ENCODE measurements at places on chromosomes 12 and 14.

- peaks cover 30% of the 10 kb centered on the region for H3K36me3 ChIP-seq
- H3K4me1 ChIP-seq, result peaks cover 58% of the 10 kb centered on the region
- H3K27ac ChIP-seq, result peak overlapping the region; percentile 83
- H3K4me3 ChIP-seq, result no peak overlapping the region
Observed at GRCh38 chr14:100107236-100107635, 42.0 kb downstream of the EVL start.

DNA sequence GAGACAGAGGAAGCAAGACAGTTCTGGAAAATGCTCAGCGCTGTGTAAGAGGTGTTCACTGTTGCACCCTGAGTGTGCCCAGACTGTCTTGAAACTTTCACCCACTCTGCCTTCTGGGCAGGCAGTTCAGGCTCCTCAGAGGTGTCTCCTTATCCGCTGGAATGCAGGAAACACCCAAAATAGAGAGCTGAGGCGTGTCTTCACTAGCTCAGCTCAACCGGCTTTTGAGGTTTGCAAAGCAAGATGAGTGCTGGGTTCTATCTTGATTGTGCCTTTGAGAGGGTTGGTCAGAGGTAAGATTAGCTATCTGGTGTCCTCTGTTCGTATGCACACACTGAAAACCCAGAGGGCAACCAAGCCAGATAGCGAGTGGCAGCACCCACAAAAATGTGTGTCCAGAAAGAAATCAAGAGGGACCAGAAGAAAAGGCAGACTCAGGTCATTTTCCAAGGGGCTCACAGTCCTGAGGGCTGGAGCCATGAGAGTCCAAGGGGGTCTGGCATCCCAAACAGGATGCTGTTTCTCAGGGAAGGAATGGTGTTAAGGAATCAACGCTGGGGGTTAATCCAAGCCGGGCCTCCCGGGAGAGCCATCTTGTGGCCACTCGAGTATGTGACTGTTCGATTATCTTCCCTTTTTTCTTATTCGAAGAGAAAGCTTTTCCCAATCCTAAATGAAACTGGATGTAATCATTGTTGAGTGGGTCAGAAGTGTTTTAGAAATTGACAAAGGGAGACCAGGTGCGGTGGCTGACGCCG, 47.1 kb downstream of the TBX3 start:
- H3K36me3 ChIP-seq, result no peaks in the 10 kb centered on the region
- DNase-seq, result no peak
- no peaks in the 10 kb centered on the region for H3K4me1 ChIP-seq
- H3K27me3 ChIP-seq, result no peaks in the 10 kb centered on the region
- H3K27ac ChIP-seq, result no peak overlapping the region

DNA sequence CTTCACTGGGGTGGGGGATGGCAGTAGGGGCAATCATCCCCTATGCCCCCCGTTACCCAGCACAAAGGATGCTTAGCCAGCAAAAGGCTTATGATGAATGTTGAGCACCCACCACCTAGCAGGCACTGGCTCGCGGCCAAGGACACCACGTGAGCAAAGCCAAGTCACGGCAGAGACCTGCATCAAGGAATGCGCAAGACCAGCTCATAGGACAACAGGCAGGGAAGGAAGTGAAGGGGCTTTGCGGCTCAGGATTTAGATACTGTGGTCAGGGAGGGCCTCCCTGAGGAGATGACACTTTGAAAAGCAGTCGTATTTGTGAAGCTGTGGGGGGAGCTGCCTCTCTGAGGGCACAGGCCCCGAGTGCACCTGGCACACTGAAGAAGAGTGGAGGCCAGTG, 32.8 kb downstream of the SH2B3 start:
- no peaks in the 10 kb centered on the region for H3K27me3 ChIP-seq
- H3K4me1 ChIP-seq, result peaks cover 62% of the 10 kb centered on the region
- H3K4me3 ChIP-seq, result no peak overlapping the region
- no peaks in the 10 kb centered on the region for H3K36me3 ChIP-seq

GRCh38 chr14:23639048-23639890, 3.1 kb downstream of the DHRS2 start:
- H3K27ac ChIP-seq, result no peak overlapping the region
- H3K27me3 ChIP-seq, result no peaks in the 10 kb centered on the region
- no peak overlapping the region for H3K4me3 ChIP-seq
- DNase-seq, result no peak
- H3K4me1 ChIP-seq, result no peaks in the 10 kb centered on the region
- H3K36me3 ChIP-seq, result no peaks in the 10 kb centered on the region

DNA sequence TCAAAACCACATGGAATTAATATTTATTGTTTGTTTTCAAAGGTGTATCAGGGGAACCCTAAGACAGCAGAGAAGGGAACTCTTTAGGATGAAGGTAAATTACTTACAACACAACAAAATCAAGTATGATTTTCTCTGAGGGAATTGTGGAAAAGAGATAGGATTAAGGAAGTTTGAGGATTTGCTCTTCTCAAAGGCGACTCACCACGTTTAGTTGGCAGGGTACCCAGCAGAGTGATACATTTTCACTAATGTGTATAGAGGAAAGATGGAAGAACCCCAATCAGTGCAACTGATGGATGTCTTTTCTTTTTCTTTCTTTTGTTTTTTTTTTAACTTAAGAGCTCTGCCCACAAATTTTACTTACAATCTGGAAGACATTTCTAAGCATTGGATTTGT, 499.2 kb downstream of the CCER1 start:
- H3K27ac ChIP-seq, result no peak overlapping the region
- no peaks in the 10 kb centered on the region for H3K4me1 ChIP-seq
- no peaks in the 10 kb centered on the region for H3K27me3 ChIP-seq
- no peak for DNase-seq

- no peak overlapping the region for H3K27ac ChIP-seq
- H3K36me3 ChIP-seq, result no peaks in the 10 kb centered on the region
- no peaks in the 10 kb centered on the region for H3K27me3 ChIP-seq
- DNase-seq, result no peak
- no peak overlapping the region for H3K4me3 ChIP-seq
Observed at GRCh38 chr14:28102001-28102400, 664.6 kb upstream of the FOXG1 start.

DNA sequence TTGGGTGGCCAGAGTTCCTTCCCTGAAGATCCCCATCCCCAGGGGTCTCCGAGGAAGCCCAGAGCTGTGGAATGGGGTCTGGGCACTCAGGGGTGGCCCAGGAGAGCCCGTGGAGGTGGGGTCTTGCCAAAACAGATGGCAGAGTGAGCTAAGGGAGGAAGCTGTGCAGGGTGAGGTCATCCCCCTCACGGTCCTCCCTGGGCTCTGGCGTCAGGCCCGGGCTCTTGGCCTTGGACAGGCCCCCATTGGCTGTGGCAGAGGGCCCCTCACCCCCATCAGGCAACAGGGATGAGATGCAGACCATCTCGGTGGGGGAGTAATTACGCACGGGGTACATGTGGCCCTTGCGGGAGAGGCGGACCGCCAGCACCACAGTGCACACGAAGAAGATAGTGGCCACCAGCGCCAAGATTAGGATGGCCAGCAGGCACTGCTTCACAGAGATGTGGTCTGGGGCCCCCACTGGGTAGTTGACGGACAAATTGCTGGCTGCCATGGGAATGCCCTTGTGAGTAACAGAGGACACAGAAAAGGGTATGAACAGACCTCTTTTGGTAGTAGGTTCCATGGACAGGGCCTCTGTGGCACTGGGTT, 10.7 kb downstream of the SELPLG start:
- no peaks in the 10 kb centered on the region for H3K27me3 ChIP-seq
- DNase-seq, result no peak
- H3K27ac ChIP-seq, result peak overlapping the region; percentile 61

DNA sequence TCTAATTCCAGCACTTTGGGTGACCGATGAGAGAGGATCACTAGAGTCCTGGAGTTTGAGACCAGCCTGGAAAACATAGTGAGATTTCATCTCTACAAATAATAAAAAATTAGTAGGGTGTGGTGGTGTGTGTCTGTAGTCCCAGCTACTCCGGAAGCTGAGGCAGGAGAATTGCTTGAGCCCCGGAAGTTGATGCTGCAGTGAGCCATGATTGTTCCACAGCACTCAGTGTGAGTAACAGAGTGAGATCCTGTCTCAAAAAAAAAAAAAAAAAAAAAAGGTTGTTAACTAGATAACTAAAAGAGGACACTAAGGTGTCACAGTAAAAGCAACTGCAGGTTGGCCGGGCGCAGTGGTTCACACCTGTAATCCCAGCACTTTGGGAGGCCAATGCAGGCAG, 121.3 kb upstream of the MAX start:
- H3K27ac ChIP-seq, result no peak overlapping the region
- no peaks in the 10 kb centered on the region for H3K36me3 ChIP-seq
- H3K4me3 ChIP-seq, result no peak overlapping the region
- H3K27me3 ChIP-seq, result no peaks in the 10 kb centered on the region

- H3K27me3 ChIP-seq, result no peaks in the 10 kb centered on the region
- no peaks in the 10 kb centered on the region for H3K36me3 ChIP-seq
- no peak for DNase-seq
- H3K4me1 ChIP-seq, result no peaks in the 10 kb centered on the region
- H3K27ac ChIP-seq, result no peak overlapping the region
Observed at GRCh38 chr14:104237651-104238423, 99.5 kb downstream of the KIF26A start.

GRCh38 chr12:6370994-6371754, 4.2 kb downstream of the SCNN1A start:
- H3K4me1 ChIP-seq, result peaks cover 8% of the 10 kb centered on the region
- no peaks in the 10 kb centered on the region for H3K36me3 ChIP-seq
- no peak overlapping the region for H3K27ac ChIP-seq
- H3K27me3 ChIP-seq, result no peaks in the 10 kb centered on the region

DNA sequence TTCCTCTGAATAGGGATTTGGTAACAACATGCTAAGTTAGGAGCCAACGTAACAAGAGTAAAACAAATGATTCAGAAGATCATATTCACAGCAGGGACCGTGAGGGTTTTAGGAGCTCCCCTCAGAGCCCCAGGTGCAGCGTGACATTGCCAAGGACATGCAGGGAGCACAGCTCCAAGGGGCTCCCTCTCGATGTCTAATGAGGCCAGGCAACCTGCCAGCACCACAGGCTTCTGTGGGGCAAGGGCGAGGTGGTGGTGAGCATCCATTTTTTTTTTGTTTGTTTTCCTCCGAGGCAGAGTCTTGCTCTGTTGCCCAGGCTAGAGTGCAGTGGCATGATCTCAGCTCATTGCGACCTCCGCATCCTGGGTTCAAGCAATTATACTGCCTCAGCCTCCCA, 95.1 kb upstream of the PTPRB start:
- no peak overlapping the region for H3K4me3 ChIP-seq
- DNase-seq, result no peak
- no peaks in the 10 kb centered on the region for H3K36me3 ChIP-seq
- no peaks in the 10 kb centered on the region for H3K27me3 ChIP-seq

GRCh38 chr12:21618566-21618965, 13.9 kb upstream of the GYS2 start:
- no peaks in the 10 kb centered on the region for H3K36me3 ChIP-seq
- H3K4me1 ChIP-seq, result peaks cover 34% of the 10 kb centered on the region
- no peak overlapping the region for H3K4me3 ChIP-seq
- no peak overlapping the region for H3K27ac ChIP-seq
- no peaks in the 10 kb centered on the region for H3K27me3 ChIP-seq
- no peak for DNase-seq

DNA sequence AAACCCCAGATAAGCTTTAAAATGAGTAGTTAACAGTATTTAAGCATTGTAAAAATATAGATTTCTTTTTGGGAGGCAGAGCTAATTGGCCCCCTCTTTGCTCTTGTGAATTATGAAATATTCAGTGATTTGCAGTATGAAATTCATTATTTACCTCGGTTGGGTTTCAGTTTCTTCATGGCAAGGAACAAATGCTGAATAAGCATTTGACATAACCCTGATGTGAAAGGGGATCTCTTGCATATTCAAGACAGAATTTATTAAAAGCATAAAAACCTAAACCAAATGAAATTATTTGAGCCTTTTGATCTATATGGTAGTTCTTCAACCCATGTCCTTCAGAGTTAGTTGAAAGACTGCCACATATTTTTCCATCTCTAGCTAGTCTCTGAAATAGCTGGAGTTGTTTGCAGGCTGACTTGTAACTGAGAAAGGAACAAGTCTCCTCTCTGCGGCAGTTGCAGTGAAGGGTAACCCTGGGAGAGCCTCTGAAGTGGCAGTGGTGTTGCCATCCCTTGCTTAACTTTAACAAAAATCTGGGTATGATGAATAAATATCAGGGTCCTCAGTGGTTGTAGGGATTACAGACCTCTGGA, 690 bp downstream of the AKAP6 start:
- H3K27ac ChIP-seq, result no peak overlapping the region
- no peak for DNase-seq
- H3K27me3 ChIP-seq, result no peaks in the 10 kb centered on the region

DNA sequence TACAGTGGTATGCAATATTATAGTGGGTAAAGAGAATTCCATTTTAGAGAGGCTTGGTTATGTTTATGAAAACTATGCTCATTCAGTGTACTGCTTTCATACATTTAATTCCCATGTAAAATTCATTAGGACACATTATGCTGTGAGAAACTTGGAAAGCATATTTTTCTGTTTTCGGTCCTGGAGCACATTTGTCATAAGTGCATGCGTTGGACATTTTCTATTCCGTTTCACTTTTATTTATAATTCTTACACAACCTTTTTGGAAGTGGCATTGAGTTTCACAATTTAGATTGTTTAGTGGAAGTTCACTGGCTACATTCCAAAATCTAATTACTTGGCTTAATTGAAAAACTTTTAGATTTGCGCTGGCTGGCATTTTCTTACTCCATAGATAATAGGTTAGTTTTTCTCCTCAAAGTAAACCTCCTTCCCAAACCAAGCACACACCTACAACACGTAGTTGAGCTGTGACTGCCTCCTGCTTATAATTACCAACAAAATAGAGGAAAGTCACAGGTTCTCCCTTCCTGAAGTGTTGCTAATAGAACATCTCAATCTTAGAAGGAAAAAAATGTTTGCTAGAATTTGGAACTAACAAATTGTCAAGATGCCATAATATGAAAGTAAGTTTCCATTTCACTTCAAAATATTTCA, 938.5 kb downstream of the TRHDE start:
- no peaks in the 10 kb centered on the region for H3K27me3 ChIP-seq
- DNase-seq, result no peak
- H3K36me3 ChIP-seq, result no peaks in the 10 kb centered on the region
- no peak overlapping the region for H3K27ac ChIP-seq
- no peaks in the 10 kb centered on the region for H3K4me1 ChIP-seq

GRCh38 chr12:14410177-14410576, 44.7 kb downstream of the ATF7IP start:
- no peak overlapping the region for H3K4me3 ChIP-seq
- no peak overlapping the region for H3K27ac ChIP-seq
- no peaks in the 10 kb centered on the region for H3K36me3 ChIP-seq
- no peaks in the 10 kb centered on the region for H3K27me3 ChIP-seq
- H3K4me1 ChIP-seq, result peaks cover 50% of the 10 kb centered on the region
- DNase-seq, result no peak

GRCh38 chr12:12925388-12925787, 26.6 kb downstream of the GPRC5D start:
- H3K36me3 ChIP-seq, result no peaks in the 10 kb centered on the region
- no peaks in the 10 kb centered on the region for H3K4me1 ChIP-seq
- no peak overlapping the region for H3K4me3 ChIP-seq
- no peak overlapping the region for H3K27ac ChIP-seq
- no peak for DNase-seq
- H3K27me3 ChIP-seq, result no peaks in the 10 kb centered on the region

DNA sequence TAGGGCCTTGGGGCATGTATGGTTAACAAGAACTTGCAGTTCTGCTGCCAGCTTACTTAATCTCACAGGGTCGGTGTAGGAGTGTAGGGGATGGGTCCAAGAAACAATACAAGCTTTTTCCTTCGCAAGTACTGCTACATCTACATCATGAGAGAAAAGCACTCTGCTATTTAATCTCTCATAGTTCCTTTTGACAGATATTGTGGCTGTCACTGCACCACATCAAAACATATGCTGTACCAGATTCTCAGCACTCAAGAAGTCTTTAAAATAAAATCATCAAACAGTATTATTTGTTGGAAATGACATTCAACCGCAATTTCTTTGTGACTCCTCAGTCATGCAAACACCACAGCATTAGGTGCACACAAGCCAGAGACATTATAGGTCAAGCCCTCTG, 215.5 kb upstream of the BMP4 start:
- no peaks in the 10 kb centered on the region for H3K27me3 ChIP-seq
- no peak overlapping the region for H3K27ac ChIP-seq
- H3K4me3 ChIP-seq, result no peak overlapping the region
- no peaks in the 10 kb centered on the region for H3K36me3 ChIP-seq

Measured in naive thymus-derived CD4-positive, alpha-beta T cell (primary cell).